ENCODE measurements at places on chromosomes 6 and 20.

GRCh38 chr6:158322724-158323560 is 10.7 kb downstream of the TULP4 start:
- no peak for DNase-seq

GRCh38 chr6:56334937-56335336 is 87.6 kb upstream of the COL21A1 start:
- no peak for DNase-seq

GRCh38 chr6:73514746-73515110 is 6.1 kb downstream of the EEF1A1 start:
- DNase-seq = no peak

DNA sequence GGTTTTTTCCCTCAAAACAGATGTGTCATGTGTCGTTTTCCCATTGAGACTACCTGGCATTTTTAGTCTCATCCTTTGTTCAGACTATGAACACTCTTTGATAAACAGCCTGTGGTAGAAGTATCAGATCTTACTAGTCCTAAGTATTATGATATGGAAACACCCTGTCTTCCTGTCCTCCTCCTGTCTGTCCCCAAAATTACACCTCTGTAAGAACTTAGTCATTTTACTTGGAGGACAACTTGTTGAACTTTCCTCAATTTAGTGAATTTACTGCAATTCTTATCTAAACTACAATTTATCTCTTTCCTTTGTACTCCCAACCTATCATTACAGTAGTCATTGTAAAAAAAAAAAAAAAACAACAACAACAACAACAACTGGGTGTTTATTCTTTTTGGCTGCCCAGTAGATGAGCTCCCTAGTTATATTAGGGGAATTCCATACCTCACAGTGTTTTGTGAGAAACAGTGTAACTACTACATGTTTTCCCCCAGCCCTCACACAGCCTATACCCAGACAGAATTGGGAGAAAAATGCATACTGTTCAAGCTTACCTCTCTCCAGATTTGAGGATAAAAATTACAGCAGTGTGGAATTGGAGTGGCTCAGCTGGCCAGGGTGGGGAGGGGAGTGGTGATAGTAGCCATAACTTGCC is 18.5 kb upstream of the ERVFRD-1 start:
- no peak for DNase-seq

DNA sequence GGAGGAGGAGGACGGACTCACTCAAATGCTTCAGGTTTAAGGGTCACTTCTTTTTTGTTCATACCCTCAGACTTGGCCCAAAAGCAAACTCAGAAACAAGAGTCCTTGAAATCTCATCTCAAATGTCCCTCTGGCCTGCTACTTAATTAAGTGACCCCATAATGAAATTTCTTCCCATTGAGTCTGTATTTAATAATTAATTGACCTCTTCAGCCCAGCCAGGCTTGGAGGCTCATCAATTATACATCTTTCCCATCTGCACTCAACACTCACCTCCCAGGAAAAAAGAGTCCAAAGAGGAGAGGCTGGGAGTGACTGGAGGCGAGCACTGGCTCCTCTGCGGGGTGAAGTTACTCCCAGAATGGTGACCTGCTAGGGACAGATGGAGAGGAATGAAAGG is 90.5 kb upstream of the EYA2 start:
- no peak for DNase-seq

- DNase-seq = no peak
Measured at GRCh38 chr6:31535538-31536324, 6.1 kb downstream of the DDX39B start.

DNA sequence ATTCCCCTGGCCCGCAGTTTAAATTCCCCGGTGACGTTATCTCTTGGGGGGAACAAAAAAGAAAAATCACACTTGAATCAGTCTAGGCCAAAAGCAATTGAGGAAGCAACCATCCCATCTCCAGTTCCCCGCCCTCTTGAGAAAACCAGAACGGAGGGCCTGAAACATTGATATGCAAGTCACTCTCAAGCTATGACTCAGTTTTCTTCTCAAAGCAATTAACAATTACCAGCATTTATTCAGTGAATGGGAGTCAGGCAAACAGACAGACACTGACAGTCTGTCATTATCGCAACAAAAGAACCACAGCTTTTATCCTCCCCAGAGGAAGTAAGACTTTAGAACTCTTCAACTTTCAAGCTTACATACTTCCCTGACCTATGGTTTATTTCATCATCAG is 100.9 kb downstream of the OPRM1 start:
- DNase-seq = no peak
